ENCODE measurements at places on chromosomes 2 and 18. TPM values are rescaled to one million over a fixed set of nuclear protein-coding genes. Genes with fewer than 3 reads are reported as not detected.
A peak's percentile ranks its signal among the peaks of the same experiment; 100 is the strongest.

The FSHR gene
- not detected for polyA plus RNA-seq

The SF3B6 gene
- 170 TPM for polyA plus RNA-seq

The IL1F10 gene
- not detected for polyA plus RNA-seq

The KLHL41 gene
- polyA plus RNA-seq, result 0.71 TPM

The PLCD4 gene
- 30.4 TPM for polyA plus RNA-seq

- H3K4me3 ChIP-seq, result no peak overlapping the region
- no peak overlapping the region for H3K27ac ChIP-seq
- H3K27me3 ChIP-seq, result no peaks in the 10 kb centered on the region
- DNase-seq, result no peak
These were observed 103.9 kb upstream of the TMEFF2 start for GRCh38 chr2:192298664-192299063.

- H3K36me3 ChIP-seq, result no peaks in the 10 kb centered on the region
- no peak overlapping the region for H3K27ac ChIP-seq
- H3K4me3 ChIP-seq, result no peak overlapping the region
- H3K27me3 ChIP-seq, result no peaks in the 10 kb centered on the region
These were observed 958 bp upstream of the ALLC start for GRCh38 chr2:3656762-3657721.

- no peak overlapping the region for H3K27ac ChIP-seq
- no peaks in the 10 kb centered on the region for H3K27me3 ChIP-seq
- H3K36me3 ChIP-seq, result no peaks in the 10 kb centered on the region
- no peak overlapping the region for H3K4me3 ChIP-seq
- no peaks in the 10 kb centered on the region for H3K4me1 ChIP-seq
These were observed 207.0 kb upstream of the VWC2L start for GRCh38 chr2:214203744-214204289.

- no peak overlapping the region for H3K27ac ChIP-seq
- no peaks in the 10 kb centered on the region for H3K4me1 ChIP-seq
- DNase-seq, result no peak
- H3K4me3 ChIP-seq, result no peak overlapping the region
These were observed 7.9 kb upstream of the SIGLEC15 start for GRCh38 chr18:45817543-45817942.

DNA sequence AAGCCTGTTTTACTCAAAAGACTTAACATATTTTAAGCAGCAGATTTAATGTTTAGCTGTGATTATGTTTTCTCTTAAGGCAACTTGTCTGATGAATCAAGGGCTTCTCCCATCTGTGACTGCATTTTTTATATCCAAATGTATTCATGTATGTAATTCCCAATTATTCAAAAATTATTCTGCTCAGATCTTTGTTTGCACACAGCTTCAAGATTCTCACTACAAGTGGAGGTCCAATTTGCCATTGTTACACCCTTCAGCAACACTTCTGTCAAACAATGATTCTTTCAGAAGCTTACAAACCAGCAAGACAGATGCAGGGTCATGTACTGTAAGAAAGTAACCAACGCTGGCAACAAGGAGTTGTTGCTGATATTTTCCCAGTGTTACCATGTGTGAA lies 5.9 kb upstream of the LRPPRC start:
- no peak overlapping the region for H3K4me3 ChIP-seq
- no peaks in the 10 kb centered on the region for H3K27me3 ChIP-seq
- DNase-seq, result no peak

DNA sequence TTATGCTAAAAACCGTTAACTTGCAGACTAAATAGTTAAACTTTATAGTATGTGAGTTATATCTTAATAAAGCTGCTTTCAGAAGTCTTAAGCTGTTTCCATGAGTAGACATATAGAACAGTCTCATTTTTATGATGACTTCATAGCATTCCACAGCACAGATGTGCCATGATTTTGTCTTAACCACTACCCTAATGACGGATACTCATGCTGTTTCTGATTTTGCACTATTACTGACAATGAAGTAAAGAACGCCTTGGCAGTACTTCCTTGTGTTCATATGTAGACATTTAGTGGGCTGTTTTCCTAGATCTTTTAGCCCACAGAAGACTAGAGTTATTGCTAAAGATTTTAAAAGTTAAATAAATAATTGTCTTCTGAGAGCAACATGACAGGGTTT lies 175.6 kb upstream of the RAB6C start:
- H3K36me3 ChIP-seq, result no peaks in the 10 kb centered on the region
- no peaks in the 10 kb centered on the region for H3K4me1 ChIP-seq
- H3K27ac ChIP-seq, result no peak overlapping the region
- no peak for DNase-seq
- H3K4me3 ChIP-seq, result no peak overlapping the region

DNA sequence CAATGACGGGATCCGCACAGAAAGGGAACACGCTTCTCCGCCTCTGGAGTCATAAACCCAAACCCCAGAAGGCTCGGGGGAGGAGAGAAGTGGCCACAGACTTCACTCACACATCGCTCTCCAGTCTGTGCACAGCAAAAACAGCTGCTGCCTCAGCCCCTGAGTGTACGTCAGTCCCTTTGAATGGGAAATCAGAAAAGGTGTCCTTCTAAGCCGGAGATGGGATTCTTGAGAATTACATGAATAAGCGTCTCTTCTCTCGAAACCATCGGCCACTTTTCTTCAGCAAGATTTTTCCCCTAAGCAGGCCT lies 78.3 kb downstream of the PDCL3 start:
- H3K36me3 ChIP-seq, result no peaks in the 10 kb centered on the region
- H3K4me1 ChIP-seq, result no peaks in the 10 kb centered on the region
- no peak overlapping the region for H3K27ac ChIP-seq
- DNase-seq, result no peak

GRCh38 chr2:74679615-74680014 lies 25.6 kb downstream of the SEMA4F start:
- no peaks in the 10 kb centered on the region for H3K4me1 ChIP-seq
- peaks cover 5% of the 10 kb centered on the region for H3K36me3 ChIP-seq
- H3K27ac ChIP-seq, result no peak overlapping the region
- H3K4me3 ChIP-seq, result no peak overlapping the region
- no peak for DNase-seq
- H3K27me3 ChIP-seq, result no peaks in the 10 kb centered on the region

GRCh38 chr2:60366135-60366712 lies 187.2 kb downstream of the BCL11A start:
- no peaks in the 10 kb centered on the region for H3K36me3 ChIP-seq
- H3K27ac ChIP-seq, result no peak overlapping the region
- H3K4me3 ChIP-seq, result no peak overlapping the region
- no peaks in the 10 kb centered on the region for H3K27me3 ChIP-seq

DNA sequence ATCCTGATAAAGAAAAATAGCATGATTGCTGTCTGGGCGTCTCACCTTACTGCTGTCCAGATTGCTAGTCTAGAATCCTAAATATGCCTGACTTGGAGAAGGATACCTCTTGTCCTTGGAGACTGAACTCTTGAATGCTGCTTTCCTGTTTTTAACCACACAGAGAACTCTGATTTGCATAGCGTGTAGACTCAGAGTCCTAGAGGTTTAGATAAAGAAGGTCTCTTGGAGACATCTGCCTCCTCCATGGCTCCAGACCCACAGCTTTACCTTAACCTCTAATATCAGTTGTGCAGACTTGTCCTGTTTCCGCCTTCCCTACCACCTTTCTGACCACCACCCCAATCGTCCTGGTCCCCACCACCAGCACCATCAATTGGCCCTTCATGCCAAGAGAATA lies 292.6 kb upstream of the CYRIA start:
- H3K4me1 ChIP-seq, result no peaks in the 10 kb centered on the region
- DNase-seq, result no peak
- no peak overlapping the region for H3K4me3 ChIP-seq
- H3K27me3 ChIP-seq, result no peaks in the 10 kb centered on the region
- no peaks in the 10 kb centered on the region for H3K36me3 ChIP-seq
- no peak overlapping the region for H3K27ac ChIP-seq

DNA sequence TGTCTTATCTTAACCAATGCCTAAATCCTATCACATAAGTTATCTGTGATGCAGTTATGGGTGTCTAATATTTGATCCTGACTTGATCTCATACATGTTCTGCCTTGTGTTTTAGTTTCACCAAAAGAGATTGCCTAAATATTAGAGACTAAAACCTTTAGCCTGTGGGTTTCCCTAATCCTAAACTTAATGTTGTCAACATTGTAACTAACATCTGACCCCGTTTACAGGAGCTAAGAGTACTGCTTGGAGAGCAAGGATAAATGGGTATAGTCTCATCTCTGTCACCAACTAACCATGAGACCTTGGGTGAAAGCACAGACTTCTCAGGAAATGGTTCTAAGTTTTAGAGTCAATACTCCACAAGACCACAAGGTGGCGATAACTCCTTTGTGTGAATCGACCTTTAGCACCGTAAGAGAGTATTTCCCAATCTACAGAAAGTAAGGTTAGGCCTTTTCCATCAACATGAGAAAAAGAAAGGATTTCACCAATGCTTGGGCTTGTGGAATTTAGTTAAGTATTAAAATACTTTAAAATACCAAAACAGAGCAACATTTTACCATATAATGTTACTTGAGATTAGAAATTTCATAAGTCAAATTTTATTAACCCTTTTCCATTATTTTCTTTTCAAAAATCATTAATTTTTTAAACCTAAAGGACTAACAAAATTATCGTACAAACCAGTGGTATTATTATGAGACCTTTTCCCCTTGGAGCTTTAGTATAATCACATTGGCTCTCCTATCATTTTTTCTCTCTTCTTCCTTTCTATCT lies 60.5 kb downstream of the G6PC2 start:
- no peaks in the 10 kb centered on the region for H3K36me3 ChIP-seq
- peak; percentile 84 for DNase-seq
- H3K4me3 ChIP-seq, result no peak overlapping the region
- H3K27me3 ChIP-seq, result no peaks in the 10 kb centered on the region
- no peak overlapping the region for H3K27ac ChIP-seq

GRCh38 chr2:15570104-15570503 lies 9.0 kb upstream of the NBAS start:
- H3K36me3 ChIP-seq, result no peaks in the 10 kb centered on the region
- H3K4me3 ChIP-seq, result no peak overlapping the region
- H3K4me1 ChIP-seq, result no peaks in the 10 kb centered on the region
- no peaks in the 10 kb centered on the region for H3K27me3 ChIP-seq
- no peak overlapping the region for H3K27ac ChIP-seq
- peak; percentile 55 for DNase-seq
